ENCODE measurements at places on chromosomes 3 and 15. TPM values are rescaled to one million over a fixed set of nuclear protein-coding genes. Genes with fewer than 3 reads are reported as not detected.

DNA sequence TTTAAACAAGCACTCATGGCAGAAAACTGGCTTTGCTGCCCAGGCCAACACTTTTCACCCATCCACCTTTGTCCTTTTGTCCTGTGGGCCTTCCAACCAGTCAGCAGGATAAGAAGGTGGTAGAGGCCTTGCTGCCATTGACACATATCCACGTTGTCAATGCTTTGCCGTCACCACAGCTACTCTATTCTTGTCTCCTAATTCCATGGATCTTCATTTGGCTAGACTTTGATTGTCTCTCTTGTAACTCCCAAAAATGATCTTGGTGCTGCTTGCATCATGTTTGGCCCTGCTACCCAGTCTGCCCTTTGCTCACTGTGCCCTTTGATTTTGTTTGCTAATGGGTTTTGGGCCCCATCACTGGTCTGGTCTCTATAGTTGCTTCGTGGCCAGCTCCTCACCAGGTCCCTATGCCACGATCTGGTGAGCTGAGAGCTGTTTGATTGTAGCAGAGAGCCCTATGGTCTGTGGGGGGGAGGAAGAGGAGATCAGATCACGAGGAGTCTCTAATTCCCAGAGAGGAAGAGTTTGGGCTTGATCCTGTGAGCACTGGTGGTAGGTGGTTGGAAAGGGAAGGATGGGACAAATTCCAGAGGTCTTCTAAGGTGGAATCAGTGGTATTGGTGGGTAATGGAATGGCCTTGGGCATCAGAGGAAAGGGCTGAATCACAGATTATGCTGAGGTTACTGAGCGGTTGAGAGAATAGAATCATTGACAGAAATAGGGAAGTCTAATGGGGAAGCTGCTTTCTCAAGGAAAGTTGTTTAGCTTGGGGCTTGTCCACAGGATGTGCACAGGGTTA, 40.3 kb downstream of the ABHD2 start:
- DNase-seq = no peak

- DNase-seq = no peak
Observed at GRCh38 chr3:49785565-49786356, 581 bp downstream of the IP6K1 start.

DNA sequence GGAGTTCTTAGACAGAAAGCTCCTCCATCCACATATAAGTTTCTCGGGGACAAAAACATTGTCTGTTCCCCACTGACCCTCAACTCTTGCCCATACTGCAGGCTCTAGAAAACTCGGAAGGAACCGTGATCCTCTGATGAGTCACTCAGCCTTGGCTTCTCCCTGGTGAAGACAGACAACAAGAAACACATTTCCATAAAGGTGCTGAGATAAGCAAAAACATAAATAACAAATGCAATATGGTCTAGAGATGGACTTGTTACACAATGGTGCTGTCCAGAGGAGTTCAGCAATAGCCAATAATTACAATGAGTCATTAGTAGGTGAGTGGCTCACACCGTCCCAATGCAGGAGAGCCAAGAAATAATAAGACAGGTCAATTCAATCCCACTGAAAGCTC, 43.7 kb downstream of the MAGI1 start:
- DNase-seq = no peak

DNA sequence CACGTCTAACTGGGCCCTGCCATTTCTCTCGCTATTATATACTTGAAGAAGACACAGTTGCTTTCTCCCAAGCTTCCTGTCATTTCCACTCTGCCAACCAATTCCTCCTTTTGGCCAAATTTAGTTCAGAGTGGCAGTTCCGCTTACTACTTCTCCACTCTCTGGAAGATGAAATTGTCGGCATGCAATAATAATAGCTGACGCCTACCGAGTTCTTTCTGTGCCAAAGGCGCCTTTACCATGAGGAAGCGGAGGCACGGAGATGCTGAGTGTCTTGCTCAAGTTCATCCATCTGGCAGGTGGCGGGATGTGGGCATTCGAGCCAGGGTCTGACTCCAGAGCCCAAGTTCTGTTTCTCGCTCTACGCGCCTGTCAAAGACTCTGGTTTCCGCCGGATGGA, 14.6 kb upstream of the NRROS start:
- no peak for DNase-seq

GRCh38 chr3:61568127-61568526, 6.8 kb downstream of the PTPRG start:
- no peak for DNase-seq

TGM5 gene
- not detected for total RNA-seq

RAB8B gene
- total RNA-seq = 23.1 TPM

SOX2 gene
- 0.57 TPM for total RNA-seq
